ENCODE measurements at places on chromosomes 12 and 14.

DNA sequence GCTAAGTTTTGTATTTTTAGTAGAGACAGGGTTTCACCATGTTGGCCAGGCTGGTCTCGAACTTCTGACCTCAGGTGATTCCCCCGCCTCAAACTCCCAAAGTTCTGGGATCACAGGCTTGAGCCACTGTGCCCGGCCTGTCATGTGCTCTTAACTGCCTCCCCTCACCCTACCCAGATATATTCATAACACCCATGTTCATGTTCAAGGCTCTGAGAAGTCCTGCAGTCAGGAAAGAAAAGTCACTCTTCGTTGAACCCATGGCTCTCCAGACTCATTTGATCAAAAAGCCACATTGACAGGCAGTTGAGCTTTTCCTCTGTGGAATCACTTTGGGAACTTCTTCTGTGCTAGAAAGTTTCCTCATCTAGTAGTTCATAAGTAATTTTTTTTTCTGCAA lies 545.5 kb upstream of the TBX3 start:
- DNase-seq, result no peak

- DNase-seq, result peak; percentile 37
Observed at GRCh38 chr12:119060847-119061796, 79.8 kb downstream of the SRRM4 start.

- DNase-seq, result peak; percentile 2
Observed at GRCh38 chr12:11162502-11162901, 8.5 kb upstream of the SMIM10L1 start.

GRCh38 chr14:58055497-58056010 lies 96.5 kb downstream of the ARMH4 start:
- peak; percentile 1 for DNase-seq

DNA sequence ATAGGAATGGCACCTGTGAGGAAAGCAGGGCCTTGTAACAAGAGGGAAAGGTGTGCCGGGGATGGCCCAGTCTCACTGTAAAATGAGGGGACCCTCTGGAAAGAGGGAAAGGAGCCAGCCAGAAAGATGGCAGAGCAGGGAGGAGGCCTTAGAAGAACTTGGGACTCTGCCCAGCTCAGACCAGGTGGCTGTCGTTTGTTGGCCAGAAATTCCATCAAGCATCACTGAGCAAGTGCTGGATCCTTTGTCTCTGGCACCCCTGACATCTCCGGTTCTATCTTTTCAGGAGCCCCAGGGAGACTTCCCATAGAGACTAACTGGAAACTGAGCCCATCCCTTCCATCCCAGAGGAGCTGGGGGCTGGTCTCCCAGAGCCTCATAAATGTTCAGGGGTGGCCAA lies 43.3 kb downstream of the DEGS2 start:
- DNase-seq, result no peak

DNA sequence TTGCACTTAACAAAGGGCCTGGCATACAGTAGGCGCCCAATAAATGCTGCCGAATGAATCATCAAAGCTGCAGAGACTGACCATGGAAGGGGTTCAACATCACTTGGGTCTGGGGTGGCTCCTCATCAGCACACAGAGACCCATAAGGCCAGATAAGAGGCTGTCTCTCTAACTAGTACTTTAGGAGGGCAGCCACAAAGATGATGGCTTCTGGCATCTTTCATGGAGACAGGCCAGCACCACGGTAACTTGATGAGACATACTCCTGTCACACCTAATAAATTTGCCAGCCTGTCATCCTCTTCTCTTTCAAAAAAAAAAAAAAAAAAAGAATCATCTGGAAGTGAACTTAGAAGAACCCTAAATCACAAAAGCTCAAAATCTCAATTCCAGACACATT lies 3.4 kb downstream of the PRIMA1 start:
- no peak for DNase-seq

GRCh38 chr14:91021991-91022621 lies 38.3 kb downstream of the RPS6KA5 start:
- DNase-seq, result no peak

- DNase-seq, result no peak
Observed at GRCh38 chr14:31283578-31284252, 76.1 kb upstream of the HECTD1 start.

GRCh38 chr12:91810077-91810476 lies 335.6 kb downstream of the BTG1 start:
- no peak for DNase-seq

DNA sequence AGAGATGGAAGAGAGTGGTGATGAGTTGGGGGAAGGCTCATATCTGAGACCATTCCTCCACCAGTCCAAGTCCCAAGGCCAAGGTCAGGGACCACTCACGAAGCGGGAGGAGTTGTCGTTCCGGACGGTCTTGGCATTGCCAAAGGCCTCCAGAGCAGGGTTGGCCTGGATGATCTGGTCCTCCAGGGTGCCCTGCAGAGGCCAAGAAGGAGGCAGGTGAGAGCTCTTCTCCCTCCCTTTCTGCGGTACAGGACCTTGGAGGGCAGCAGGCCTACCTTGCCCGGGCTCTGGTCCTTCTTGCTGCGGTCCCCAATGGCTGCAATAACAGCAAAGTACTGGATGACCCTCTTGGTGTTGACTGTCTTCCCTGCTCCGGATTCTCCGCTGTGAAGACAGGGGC lies 4.0 kb downstream of the MYH7 start:
- DNase-seq, result no peak

Measured in EH (cell line).